WTC11 (cell line): ENCODE measurements at places on chromosomes 3 and 15.

- H3K27me3 ChIP-seq = no peaks in the 10 kb centered on the region; the same call in 1 of the 2 replicates
- no peak overlapping the region for H3K27ac ChIP-seq
- H3K36me3 ChIP-seq = peaks cover 4% of the 10 kb centered on the region; the same call in 1 of the 2 replicates
- no peak for DNase-seq
- peaks cover 6% of the 10 kb centered on the region for H3K4me1 ChIP-seq
Observed at GRCh38 chr3:150867434-150867833, 37.8 kb downstream of the MINDY4B start.

DNA sequence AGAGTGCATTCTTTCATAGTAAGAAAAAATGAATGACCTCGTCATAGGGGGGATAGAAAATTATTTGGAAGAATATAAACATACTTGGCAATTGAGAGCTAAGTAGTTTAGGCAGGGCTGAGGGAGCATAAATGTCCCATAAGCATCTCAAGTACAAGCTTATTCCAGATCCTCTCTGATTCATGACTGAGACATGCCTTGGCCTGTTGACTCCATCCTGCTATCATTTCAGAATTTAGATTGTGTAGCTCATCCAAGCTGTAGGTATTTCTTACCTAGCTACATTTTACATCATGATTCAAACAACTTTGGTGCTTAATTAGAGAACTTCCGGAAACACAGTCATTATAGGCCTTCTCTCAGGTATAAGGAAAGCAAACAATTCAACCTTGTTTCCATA, 12.3 kb downstream of the POGLUT1 start:
- H3K36me3 ChIP-seq = peaks cover 22% of the 10 kb centered on the region
- no peak for DNase-seq
- no peak overlapping the region for H3K4me3 ChIP-seq
- H3K27ac ChIP-seq = no peak overlapping the region

- H3K4me1 ChIP-seq = no peaks in the 10 kb centered on the region
- no peak for DNase-seq
- no peak overlapping the region for H3K4me3 ChIP-seq
- H3K27ac ChIP-seq = no peak overlapping the region
- no peaks in the 10 kb centered on the region for H3K36me3 ChIP-seq
- H3K27me3 ChIP-seq = no peaks in the 10 kb centered on the region
Observed at GRCh38 chr3:178420033-178420432, 116.2 kb upstream of the KCNMB2 start.

DNA sequence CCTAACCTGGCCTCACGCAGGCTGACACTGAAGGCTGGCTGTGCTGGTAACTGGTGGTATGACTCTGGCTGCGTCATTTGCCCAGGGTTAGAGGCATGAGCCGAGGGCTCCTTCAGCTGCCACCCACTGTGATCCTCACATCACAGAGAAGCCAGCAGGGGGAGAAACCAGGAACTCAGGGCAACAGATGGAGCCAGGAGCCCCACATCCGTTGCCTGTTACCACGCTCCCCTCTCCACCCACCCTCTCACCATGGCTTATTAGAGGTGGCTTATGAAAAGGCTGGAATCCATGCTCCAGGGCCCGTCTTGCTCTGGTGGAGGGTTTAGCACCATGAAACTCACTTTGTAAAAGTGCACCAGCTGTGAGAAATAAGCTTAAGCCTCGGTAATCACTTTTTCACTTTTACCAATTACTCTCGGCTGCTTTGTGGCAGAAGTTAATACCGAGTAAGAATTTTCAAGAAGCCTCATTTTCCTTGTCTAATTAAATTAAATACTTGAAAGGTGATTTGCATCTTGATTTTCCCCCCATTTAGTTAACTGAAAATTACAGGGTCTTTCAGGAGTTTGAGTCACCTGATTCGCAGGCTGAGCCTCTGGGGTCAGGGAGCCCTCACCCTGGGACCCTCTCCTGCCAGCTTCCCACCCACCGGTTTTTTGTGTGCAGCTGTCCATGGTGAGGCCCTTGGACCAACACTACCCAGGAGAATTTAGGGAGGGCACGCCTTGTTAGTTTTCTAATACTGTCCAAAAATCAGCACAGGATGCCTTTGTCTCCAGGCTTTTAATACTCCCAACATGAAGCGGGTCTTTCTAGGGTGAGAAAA, 60.9 kb downstream of the ASB7 start:
- peak; percentile 59 for DNase-seq
- H3K27me3 ChIP-seq = no peaks in the 10 kb centered on the region
- no peaks in the 10 kb centered on the region for H3K36me3 ChIP-seq
- H3K4me3 ChIP-seq = no peak overlapping the region
- no peak overlapping the region for H3K27ac ChIP-seq

DNA sequence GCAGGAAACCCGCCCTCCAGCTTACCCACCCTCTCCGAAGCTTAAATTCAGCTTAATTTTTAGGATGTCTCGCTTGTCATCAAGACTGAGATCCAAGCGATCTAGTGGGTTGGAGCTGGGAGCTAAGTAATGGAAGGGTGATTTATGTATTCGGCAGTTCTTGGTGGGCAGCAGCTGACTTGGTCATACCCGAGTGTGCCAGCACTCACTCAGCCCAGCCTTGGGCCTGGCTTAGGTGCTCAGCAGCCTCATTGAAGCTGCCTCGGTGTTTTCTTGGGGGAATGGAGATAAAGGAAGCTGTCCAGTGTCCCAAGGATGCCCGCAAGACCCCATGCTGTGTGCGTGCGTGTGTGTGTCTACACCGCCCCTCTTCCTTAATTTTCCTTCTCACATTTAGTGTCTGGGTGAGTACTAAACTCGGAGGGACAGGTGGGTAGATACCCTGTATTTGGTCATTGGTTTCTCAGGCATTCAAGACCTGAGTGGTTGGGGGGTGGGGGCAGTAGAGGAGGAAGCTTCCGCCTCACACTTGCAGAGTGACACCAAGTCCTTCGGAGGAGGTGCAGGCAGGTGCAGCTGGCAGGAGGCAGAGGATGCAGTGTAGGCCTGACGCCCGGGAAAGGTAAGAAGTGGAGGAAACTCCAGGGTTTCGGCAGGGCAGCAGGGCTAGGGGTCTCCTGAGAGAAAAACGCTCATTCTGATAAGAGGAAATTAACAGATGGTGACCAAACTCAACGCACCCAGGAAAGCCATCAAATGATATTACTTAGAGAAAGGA, 92.8 kb downstream of the PCSK6 start:
- H3K36me3 ChIP-seq = 0 out of 2 replicates have a peak, but pooled peaks cover 3% of the 10 kb centered on the region
- no peak overlapping the region for H3K27ac ChIP-seq
- no peaks in the 10 kb centered on the region; the same call in 1 of the 2 replicates for H3K27me3 ChIP-seq

DNA sequence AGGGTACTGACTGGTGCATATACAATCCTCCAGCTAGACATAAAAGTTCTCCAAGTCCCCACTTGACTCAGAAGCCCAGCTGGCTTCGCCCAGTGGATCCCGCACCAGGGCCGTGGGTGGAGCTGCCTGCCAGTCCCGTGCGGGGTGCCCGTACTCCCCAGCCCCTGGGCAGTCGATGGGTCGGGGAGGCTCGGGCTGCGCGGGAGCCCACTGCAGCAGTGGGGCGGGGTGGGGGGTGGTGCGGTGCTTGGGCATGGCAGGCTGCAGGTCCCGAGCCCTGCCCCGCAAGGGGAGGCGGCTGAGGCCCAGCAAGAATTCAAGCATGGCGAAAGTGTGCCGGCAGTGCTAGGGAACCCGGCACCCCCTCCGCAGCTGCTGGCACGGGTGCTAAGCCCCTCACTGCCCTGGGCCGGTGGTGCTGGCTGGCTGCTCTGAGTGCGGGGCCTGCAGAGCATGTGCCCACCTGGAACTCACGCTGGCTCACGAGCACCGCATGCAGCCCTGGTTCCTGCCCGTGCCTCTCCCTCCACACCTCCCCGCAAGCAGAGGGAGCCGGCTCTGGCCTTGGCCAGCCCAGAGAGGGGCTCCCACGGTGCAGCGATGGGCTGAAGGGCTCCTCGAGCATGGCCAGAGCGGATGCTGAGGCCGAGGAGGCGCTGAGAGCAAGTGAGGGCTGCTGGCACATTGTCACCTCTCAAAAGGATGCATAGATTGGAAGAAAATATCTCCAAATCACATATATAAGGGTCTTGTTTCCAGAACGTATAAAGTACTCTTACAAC, 68.3 kb upstream of the PIK3R4 start:
- no peak overlapping the region for H3K27ac ChIP-seq
- H3K36me3 ChIP-seq = peaks cover 24% of the 10 kb centered on the region
- no peak for DNase-seq
- no peak overlapping the region for H3K4me3 ChIP-seq
- H3K4me1 ChIP-seq = peaks cover 26% of the 10 kb centered on the region

DNA sequence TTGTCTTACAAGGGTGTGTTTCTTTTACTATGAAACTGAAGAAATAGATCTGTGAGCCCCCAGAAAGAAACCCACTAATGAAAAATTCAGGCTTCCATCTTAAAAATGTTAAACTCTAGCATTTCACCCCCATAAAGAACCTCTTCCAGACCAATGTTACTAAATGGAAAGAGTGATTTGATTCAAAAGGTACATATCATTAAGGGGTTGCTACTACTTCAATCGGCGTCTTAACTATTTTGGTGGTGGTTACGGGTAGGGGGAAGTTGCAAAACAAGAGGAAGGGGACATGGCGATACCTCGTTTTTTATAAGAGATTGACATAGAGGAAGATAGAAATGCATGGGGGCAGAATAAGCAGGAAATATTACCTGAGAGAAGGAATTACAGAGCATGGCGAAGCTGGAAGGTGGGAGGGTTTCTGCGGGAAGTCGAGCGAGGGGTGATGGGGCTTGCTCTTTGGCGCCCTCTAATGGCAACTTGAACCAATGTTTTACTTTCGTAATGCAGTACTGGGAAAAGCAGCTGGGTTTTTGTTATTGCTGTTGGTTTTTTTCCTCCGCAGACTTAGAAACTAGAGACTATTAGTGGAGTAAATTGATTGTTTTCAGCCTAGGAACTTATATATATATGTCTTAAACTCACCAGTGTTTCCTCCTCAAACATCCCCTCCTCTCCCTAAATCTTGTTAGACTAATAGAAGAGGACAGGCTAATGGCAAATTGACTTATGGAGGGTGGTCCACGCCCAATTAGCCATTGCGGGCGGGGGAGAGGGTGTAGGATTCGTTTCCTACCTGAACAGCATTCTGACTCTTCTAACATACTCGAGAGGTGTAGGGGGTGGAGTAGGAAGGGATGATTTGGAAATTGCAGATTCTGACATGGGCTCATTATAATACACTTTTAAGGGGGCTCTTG, 11.3 kb upstream of the SOX2 start:
- peaks cover 86% of the 10 kb centered on the region for H3K4me1 ChIP-seq
- peak overlapping the region; percentile 82 for H3K27ac ChIP-seq
- DNase-seq = peak; percentile 78
- peaks cover 57% of the 10 kb centered on the region for H3K27me3 ChIP-seq
- no peaks in the 10 kb centered on the region for H3K36me3 ChIP-seq

DNA sequence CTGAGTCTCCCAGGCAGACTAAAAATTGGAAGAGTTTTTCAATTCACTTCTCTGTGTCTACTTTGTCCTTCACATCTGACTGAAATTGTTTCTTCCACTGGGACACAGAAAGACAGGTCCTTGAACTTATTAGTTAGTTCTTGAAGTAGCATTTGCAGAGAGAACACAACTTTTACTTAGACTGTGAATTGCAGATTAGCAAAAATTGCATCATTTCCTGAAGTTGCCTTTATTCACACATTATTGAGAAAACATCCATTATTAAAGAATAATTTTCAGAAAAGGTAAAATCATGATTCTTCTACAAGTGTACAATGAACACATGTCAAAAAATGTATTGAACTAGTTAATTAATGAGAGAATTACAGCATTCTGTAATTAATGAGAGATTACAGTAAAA, 1.4 kb upstream of the COMMD2 start:
- H3K27ac ChIP-seq = no peak overlapping the region
- H3K4me1 ChIP-seq = 0 out of 2 replicates have a peak, but pooled peaks cover 4% of the 10 kb centered on the region
- H3K27me3 ChIP-seq = peaks cover 3% of the 10 kb centered on the region; the same call in 1 of the 2 replicates

DNA sequence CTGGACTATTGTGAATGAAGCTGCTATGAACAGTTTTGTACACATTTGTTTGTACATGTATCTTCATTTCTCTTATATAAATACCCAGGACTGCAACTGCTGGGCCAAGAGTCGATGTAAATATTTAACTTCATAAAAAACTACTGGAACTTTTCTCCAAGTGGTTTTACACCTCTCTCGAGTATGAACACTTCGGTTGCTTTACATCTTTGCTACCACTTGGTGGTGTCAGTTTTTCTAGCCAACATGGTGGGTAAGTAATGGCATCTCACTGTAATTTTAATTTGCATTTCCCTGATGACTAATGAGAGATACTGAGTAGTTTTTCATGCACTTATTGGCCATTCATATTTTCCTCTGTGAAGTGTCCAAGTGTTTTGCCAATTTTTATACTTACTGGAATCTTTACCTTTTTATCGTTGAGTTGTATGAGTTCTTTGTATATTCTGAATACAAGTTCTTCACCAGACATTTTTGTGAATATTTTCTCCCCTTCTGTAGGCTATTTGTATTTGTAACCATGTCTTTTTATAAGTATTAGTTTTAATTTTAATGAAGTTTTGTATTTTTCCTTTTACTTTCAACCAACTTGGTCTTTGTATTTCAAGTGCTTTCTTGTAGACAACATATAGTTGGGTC, 44.4 kb downstream of the PCOLCE2 start:
- DNase-seq = no peak
- H3K36me3 ChIP-seq = peaks cover 12% of the 10 kb centered on the region
- H3K4me1 ChIP-seq = peaks cover 5% of the 10 kb centered on the region
- H3K27me3 ChIP-seq = no peaks in the 10 kb centered on the region
- no peak overlapping the region for H3K27ac ChIP-seq
- no peak overlapping the region for H3K4me3 ChIP-seq

- DNase-seq = no peak
- no peak overlapping the region for H3K27ac ChIP-seq
- no peaks in the 10 kb centered on the region for H3K36me3 ChIP-seq
- peaks cover 22% of the 10 kb centered on the region for H3K4me1 ChIP-seq
- H3K27me3 ChIP-seq = no peaks in the 10 kb centered on the region; the same call in 1 of the 2 replicates
Observed at GRCh38 chr3:108223928-108224327, 1.7 kb upstream of the IFT57 start.

GRCh38 chr3:64111872-64112271, 88.6 kb upstream of the PSMD6 start:
- peaks cover 28% of the 10 kb centered on the region for H3K36me3 ChIP-seq
- peaks cover 32% of the 10 kb centered on the region for H3K4me1 ChIP-seq
- no peak overlapping the region for H3K27ac ChIP-seq

GRCh38 chr3:109023656-109024254, 70.1 kb upstream of the GUCA1C start:
- no peak overlapping the region for H3K27ac ChIP-seq
- H3K27me3 ChIP-seq = no peaks in the 10 kb centered on the region
- no peak overlapping the region for H3K4me3 ChIP-seq
- H3K36me3 ChIP-seq = no peaks in the 10 kb centered on the region
- no peaks in the 10 kb centered on the region for H3K4me1 ChIP-seq

DNA sequence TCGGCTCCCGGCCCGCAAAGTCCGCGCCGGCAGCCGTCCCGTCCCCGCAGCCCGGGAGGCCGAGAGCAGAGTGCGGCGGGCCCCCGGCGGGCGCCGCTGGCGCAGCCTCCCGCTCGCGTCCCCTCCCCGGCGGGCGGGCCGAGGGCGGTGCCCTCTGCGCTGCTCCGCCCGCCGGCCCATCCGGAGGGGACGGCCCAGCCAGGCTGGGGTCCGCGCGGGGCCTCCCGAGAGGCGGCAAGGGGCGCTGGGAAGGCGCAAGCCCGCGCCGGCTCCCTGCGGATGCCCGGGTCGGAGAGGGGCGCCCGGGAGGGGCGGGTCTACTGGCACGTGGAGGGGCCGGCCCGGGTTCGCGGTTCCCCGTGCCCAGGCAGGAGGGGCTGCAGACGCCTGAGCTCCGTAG, at the start of the genes CLCN2 and POLR2H:
TSS of gene CLCN2 (minus strand) at position 74 of the 400 bp plus-strand sequence. CDS start 126 bp downstream, outside the sequence.
TSS of gene POLR2H (plus strand) at position 179 of the 400 bp plus-strand sequence. CDS start 1,783 bp downstream, outside the sequence.
- peaks cover 28% of the 10 kb centered on the region for H3K36me3 ChIP-seq
- peaks cover 24% of the 10 kb centered on the region for H3K4me1 ChIP-seq
- H3K4me3 ChIP-seq = peak within 1 kb of the TSS; percentile 98

- H3K4me3 ChIP-seq = no peak overlapping the region
- peaks cover 16% of the 10 kb centered on the region for H3K36me3 ChIP-seq
- no peaks in the 10 kb centered on the region for H3K27me3 ChIP-seq
- DNase-seq = no peak
Observed at GRCh38 chr3:152430223-152431002, 161.7 kb downstream of the MBNL1 start.
